ENCODE measurements at places on chromosomes 6 and 20.

- DNase-seq: no peak
These were observed 470 bp downstream of the AGER start for GRCh38 chr6:32183483-32184083.

GRCh38 chr6:110360676-110361075 is 2.5 kb upstream of the METTL24 start:
- DNase-seq: no peak

DNA sequence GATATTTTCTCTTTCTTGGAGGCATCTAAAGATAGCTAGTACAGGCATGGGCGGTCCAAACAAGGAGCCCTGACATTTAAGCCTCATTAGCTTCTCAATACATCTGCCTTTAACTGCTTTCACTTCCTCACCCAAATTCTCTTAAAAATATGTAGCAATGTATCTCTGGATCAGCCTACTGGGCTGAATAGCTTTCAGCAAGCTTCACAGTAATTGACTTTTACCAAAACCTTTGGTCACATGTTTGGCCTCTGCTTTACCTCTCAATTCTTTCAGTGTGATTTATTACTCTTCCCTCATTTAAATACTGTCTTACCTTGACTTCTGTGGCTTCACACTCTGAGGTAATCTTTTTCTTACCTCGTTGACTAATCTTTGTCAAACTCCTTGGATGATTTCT is 1618.1 kb downstream of the GRIK2 start:
- no peak for DNase-seq

DNA sequence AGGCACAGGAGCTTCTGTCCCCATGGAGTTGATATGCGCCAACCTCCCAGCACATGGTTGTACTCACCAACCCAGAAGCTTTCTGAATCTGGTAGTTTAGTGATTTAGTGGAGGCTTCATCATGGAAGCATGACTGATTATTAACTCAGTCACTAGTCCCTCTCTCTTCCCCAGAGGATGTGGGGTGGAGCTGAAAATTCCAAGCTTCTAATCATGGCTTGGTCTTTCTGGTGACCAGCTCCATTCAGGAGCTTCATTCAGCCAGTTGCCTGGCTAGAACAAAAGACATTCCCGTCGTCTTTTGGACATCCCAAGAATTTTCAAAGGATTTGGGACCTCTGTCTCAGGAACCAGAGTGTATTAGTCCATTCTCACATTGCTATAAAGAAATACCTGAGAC is 13.3 kb upstream of the SMIM13 start:
- DNase-seq: no peak

DNA sequence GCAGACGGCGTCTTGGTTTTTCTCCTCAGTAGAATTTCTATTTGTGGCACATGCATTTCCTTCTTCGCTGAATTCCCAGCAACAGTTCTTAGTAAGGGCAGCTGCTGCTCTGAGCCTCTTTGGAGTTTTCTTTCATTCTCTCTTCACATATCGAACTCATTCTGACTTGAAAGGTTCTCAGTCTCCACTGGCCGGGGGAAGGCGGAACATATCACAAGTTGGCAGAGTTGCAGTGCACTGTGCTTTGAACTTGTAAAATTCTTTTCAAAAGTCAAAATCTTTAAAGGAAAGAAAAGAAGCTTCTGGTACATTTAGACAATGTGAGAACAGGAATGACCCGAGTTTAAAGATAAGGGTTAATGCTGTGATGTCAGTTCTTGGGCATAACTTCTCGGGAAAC is 286.1 kb upstream of the MAP3K7 start:
- no peak for DNase-seq

GRCh38 chr6:63441266-63441956 is 121.6 kb upstream of the LGSN start:
- no peak for DNase-seq

DNA sequence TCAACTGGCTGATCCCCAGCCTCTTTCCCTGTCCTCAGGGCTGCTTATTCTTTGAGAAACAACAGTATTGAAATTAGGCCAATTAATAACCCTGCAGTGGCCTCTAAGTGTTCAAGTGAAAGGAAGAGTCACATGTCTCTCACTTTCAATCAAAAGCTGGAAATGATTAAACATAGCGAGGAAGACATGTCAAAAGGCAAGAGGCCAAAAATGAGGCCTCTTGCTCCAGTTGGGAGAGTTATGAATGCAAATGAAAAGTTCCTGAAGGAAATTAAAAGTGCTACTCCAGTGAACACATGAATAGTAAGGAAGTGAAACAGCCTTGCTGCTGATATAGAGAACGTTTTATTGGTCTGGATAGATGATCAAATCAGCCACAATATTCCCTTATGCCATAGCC is 131.5 kb downstream of the MACROD2 start:
- DNase-seq: no peak

GRCh38 chr20:36004045-36004444 is 35.7 kb downstream of the CNBD2 start:
- DNase-seq: no peak

DNA sequence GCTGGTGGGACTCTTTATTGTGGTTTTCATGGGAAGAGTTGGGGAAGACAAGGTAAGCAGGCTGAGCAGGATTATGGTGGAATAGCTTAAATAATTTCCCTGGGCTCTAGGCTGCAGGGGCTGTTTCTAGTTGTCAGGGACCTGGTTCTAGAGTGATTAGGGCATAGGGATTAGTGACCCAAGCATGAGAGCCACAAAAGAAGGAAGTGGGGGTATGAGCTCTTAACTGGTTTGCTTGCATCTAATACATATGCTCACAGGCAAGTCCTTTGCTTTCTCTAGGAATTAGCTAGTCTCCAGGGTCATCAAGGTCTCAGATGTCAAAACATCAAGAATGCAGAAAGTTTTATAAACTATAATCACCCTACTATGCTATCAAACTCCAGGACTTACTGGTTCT is 67.5 kb upstream of the NRN1 start:
- DNase-seq: no peak

GRCh38 chr20:36130390-36130789 is 24.1 kb upstream of the EPB41L1 start:
- no peak for DNase-seq

- no peak for DNase-seq
These were observed at the start of gene FRMD1 for GRCh38 chr6:168078943-168079405. Gene FRMD1 (minus strand): TSS chr6:168079212. CDS start chr6:168079094, 118 bp downstream.

GRCh38 chr6:70538376-70538775 is 28.4 kb upstream of the SDHAF4 start:
- no peak for DNase-seq

DNA sequence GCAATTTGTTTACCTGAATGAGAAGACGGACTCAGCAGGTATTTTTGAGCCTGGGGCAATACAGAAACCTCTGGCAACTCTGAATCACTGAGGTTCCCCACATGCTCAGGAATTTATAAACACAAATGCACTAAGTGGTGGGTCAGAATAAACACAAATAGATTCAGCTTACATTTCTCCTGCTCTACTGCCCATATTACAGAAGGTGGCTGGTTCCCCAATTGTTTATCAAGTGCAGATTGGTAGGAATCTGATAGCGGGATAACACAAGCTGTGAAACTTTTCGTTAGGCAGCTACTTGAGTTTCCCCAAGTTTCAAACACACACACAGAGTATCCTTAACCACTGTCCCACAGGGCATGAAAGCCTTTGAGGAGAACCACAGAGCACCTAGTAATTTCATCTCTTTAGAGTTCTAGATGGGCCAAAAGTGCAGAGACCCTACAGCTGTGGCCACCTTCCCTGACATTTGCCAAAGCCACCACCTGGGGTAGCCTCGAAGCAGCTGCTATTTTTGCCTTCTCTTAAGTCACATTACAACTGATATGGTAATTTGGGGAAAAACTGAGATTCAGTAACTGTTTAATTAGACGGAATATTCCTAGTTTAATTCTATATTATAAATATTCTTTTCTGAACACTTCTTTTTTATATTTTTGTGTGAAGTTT is 204.2 kb upstream of the PTCHD4 start:
- DNase-seq: no peak

GRCh38 chr6:23213193-23213592 is 643.8 kb downstream of the HDGFL1 start:
- no peak for DNase-seq

DNA sequence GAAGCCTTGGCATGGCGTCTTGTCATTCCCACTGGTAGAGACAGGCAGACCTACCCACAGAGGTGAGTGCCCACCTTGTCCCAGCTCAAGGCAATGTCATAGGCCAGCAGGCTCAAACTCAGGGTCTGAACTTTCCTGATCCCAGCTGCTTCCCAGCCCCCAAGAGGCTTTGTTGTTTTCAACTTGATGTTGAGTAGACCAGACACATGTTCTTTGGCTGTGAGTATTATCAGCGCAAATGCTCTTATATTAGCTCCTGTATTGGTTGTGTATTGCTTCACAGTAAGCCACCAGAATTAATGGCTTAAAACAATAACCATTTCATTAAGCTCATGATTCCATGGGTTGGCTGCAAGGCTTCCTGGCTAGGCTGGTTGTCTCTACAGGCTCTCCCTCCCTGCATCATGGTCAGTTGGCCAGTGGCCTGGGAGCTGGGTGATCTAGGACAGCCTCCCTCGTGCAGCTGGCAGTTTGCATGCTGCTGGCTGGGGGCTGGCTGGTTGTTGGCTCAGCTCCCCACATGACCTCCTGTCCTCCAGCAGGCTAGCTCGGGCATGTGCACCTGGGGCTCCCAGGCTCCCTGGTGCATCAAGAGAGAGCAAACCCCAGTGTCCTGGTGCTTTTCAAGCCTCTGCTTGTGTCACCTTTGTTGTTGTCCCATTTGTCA is 21.6 kb downstream of the TOX2 start:
- DNase-seq: no peak

- no peak for DNase-seq
These were observed 54.5 kb upstream of the TULP4 start for GRCh38 chr6:158257781-158258180.

DNA sequence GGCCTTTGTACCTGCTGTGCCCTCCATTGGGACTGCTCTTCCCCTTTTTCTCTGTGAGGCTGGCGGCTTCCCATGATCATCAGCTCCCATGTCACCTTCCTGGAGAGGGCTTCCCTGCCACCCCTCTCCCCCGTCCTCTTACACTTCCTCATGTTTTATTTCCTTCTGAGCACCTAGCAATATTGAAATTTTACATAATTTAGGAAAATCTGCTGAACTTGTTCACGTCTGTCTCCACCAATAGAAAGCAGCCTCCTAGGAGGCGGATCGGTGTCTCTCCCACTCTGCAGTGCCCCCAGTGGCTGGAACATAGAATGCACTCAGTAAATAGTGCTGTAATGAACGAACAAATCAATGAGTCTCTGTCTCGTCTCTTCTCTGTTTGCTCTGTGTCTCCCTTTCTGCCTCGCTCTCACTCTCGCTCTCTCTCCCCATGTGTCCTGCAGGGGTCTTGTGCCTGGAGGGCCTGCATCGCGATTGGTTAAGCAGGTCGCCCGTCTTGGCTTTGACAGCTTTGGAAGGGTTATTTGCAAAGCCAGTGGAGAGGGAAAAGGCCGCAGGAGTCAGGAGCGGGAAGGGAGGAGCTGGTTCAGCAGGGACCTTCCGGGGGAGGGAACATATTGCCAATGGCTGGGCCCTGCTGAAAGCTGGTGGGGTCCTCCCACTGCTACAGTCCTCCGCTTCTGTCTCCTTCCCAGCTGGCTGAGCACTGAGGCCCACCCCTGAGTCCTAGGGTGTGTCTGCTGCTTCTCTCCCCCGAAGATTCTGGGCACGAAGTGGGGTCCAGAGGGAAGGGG is 12.1 kb upstream of the OCSTAMP start:
- DNase-seq: peak; percentile 63

DNA sequence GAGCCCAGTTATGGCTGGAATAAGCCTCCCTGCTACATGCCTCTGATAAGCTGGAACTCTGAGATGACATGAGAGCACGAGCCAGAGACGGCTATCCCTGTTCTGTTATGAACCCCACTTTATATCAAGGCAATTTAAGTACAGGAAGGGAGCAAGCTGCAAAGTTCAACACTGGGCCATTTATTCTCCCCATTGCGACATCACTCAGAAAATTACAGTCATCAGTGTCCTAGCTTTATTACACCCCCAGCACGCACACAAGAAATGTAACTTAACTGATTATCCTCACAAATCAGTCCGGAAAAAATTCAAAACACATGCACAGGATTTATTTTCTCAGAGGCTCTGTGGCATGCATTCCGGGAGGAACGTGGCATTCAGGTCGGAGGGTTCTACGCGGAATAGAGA is 125.3 kb upstream of the SLC2A12 start:
- DNase-seq: no peak

DNA sequence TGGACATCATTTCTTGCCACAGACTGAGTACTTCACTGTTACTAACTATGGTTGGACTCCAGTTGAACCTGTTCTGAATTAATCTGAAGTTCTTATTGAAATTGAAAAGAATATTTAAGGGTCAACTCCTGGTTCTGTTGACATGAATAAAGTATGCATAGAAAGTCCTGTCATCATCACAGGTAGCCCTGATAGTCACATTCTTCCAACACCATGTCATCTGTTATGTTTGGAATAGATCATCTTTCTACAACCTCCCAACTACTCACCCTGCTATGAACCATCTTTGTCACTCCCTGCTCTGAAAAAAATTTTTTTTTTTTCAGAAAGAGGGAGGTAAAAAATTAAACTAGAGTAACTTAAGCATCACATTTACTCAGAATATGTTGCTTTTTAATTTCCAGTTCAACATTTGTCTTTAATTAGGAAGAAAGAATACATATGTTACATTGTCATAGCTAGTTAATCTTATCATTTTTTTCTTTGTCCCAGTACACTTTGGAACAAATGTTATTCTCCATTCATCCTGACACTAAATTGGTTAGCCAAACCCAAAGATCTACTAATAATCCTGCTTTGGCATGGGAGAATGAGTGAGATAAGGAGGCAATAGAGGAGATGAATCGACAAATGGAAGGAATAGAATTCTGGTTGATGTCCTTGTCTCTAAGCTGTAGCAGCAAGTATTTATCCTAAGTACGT is 775.1 kb upstream of the NRSN1 start:
- DNase-seq: no peak

- no peak for DNase-seq
These were observed 37.4 kb upstream of the TNFAIP3 start for GRCh38 chr6:137829641-137830083.

- DNase-seq: no peak
These were observed 32.9 kb downstream of the COX4I2 start for GRCh38 chr20:31670371-31671228.

DNA sequence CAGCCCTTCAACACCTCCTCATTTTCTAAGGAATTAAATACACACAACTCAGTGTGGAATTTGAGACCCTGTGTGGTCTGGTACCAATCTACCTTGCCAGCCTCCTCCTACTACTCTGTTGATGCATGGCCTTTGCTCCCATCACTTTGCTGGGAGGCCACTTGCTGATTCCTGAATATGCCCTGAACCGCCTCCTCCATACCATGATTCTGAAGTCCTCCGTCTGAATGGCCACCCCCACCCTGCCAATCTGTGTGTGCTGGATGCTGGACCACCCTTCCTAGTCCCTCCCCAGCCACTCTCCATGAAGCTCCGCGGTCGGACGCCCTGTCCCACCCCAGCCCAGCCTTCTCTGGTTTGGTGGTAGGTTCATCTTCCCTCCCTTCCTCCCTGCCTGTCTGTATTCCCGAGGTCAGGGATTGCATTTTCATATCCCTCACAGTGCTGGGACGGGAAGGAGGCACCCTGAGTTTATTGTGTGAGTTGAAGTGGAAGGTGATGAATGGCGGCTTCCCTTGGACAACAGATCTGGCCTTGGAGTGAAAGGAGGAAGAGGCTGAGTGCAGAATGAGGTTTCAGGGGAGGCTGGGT is 138.3 kb downstream of the CDC5L start:
- no peak for DNase-seq

- no peak for DNase-seq
These were observed 3.2 kb downstream of the TNFRSF6B start for GRCh38 chr20:63699466-63700198.

- DNase-seq: no peak
These were observed 115.5 kb downstream of the CCDC170 start for GRCh38 chr6:151609146-151609902.

GRCh38 chr6:22827760-22828159 is 258.4 kb downstream of the HDGFL1 start:
- DNase-seq: no peak

All from CD4-positive, alpha-beta T cell treated with Interleukin-4 for 1 hour (primary cell).